ENCODE measurements at places on chromosomes 2 and 18.

DNA sequence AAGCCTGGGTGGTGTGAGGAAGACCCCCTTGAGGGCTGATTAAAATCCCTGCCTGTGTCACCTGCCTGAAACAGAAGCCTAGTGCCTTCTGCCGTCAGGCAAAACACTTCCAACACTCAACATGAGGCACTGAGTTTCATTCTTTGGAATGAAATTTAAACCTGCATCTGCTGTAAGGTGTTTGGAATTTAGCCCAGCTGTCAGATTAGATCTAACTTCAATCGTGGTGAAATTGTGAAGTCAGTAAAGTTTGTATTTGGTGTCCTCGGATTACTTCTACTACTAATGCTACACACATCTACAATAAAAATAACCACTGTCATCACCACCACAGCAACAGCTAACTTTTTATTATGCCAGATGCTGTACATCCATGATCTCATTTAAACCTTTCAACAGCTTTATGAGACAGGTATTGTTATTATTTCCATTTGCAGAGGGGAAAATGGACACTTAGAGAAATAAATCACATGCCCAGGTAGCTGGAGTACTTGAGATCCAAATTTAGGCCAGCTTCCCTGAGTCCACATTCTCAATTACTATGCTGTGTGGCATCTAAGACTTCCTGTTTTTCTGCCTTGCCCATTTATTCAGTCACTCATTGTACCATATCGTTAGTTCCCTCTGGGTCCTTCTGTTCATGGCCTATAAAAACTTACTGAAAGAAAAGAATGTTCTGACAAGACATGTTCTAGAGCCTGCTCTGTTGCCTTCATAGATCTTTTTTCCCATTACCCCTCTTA, 98.2 kb upstream of the GCFC2 start:
- DNase-seq, result no peak

GRCh38 chr2:10658914-10659257, 30.9 kb downstream of the NOL10 start:
- no peak for DNase-seq

DNA sequence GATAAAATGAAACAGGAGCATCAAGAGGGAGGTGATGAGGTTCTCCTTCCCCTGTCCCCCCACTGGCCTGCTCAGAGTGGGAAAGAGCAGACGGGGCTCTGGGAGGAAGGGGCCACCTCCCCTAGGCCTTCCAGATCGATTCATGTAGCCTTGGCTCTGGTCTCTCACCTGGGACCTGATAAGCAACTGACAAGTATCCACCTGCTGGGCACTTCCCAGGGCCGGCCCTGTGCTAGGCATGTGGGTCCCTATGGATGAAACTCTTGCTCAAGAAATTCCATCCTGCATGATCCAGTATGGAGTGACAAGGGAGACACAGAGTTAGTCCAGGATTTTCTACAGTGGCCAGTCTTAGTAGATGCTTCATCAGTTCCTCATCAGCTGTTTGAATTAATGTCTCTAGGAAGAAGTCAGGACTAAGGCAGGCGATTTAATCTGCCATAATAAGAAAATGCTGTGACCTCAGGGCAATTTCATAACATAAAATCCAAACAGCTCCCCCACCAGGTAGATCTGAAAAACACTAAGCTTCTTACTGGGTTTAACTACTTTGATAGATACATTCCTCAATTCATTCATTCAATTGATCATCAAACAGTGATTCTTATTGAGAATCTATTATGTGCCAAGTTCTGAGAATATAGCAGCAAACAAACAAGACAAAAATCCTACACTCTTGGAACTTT, 44.7 kb upstream of the ZFP36L2 start:
- no peak for DNase-seq

- DNase-seq, result peak; percentile 71
Observed at GRCh38 chr2:112626604-112627059, 19.1 kb upstream of the SLC20A1 start.

DNA sequence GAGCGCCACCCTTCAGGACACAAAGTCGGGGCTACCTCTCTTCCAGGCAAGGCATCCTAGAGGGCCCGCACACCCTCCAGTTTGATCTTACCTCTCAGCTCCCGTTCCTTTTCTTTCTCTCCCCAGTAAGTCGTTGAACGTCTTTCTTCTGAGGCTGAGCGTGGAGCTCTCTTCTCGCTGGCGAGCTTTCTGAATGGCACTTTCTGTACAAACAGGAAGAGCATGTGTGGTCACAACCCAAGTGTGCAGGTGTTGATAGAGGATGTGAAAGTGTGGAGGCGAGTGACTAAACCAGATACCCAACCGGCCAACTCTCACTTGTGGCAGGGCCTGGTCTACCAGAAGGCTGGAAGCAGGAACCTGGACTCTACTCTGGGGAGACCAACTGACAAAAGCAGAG, at the start of gene AFF3:
Gene AFF3 (minus strand): TSS at position 198 of the 400 bp plus-strand sequence. CDS start 38,136 bp downstream, outside the sequence.
- DNase-seq, result no peak

GRCh38 chr2:17171446-17172049, 346.7 kb downstream of the RAD51AP2 start:
- peak; percentile 18 for DNase-seq

Measured in globus pallidus (tissue), 1 donor.